COLO829 (cell line): ENCODE measurements at places on chromosomes 1 and 21.
A peak's percentile ranks its signal among the peaks of the same experiment; 100 is the strongest.

GRCh38 chr1:26016953-26017545, 4.5 kb upstream of the EXTL1 start:
- no peak for DNase-seq

- no peak for DNase-seq
These were observed 556 bp downstream of the S100A1 start for GRCh38 chr1:153628638-153629342.

DNA sequence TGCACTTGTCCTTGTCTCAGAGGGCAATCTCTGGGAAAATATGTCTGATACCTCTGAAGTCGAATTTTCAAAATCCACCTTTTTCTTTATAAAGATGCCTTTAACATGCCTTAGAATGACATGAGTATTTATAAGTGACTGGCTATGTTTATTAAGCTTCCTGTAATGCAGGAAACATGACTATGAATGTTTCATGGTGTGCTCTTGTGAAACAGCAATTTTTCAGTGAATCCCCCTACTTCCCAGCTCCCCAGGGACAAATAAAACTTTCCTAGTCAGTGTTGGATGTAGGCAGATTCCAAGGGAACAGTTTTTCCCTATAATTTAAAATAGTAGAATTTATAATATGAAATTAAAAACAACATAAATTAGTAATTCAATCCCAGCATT, 437.0 kb downstream of the LMO4 start:
- DNase-seq: peak; percentile 24

DNA sequence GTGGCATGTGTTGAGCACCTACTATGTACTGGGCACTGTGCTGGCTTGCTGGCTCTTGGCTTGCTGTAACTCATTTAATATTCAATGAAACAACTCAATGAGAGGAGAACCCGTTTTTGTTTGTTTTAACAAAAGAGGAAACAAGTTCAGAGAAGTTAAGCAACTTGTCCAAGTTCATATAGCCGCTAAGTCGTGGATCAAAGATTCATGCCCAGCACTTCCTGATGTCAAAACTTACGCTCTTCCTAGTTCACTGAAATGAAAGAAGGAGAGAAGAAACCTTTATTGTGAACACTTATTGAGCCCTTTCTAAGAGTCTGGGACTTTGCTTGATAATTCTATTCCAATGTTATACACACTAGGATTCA, 475.9 kb downstream of the PTPRU start:
- no peak for DNase-seq

GRCh38 chr1:201883786-201884185, 4.9 kb upstream of the SHISA4 start:
- DNase-seq: no peak

GRCh38 chr1:213104604-213105003, 53.6 kb downstream of the RPS6KC1 start:
- no peak for DNase-seq

GRCh38 chr1:175481126-175482070, 262.0 kb downstream of the TNR start:
- peak; percentile 58 for DNase-seq

DNA sequence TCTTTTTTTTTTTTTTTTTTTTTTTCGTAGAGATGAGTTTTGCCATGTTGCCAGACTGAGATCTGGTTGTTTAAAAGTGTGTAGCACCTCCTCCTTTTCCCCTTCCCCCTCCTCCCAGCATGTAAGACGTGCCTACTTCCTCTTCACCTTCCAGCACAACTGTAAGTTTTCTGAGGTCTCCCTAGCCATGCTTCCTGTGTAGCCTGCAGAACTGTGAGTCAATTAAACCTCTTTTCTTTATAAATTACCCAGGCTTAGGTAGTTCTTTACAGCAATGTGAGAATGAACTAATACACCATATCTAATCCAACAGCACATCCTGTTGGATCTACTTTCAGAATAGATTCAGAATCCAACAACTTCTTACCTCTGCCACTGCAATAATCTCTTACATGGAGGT, 111.1 kb downstream of the CLIC6 start:
- no peak for DNase-seq

GRCh38 chr1:93716941-93717368, 35.3 kb upstream of the BCAR3 start:
- DNase-seq: no peak

GRCh38 chr1:233514946-233515391, 98.9 kb upstream of the KCNK1 start:
- no peak for DNase-seq

- DNase-seq: no peak
These were observed 22.8 kb downstream of the ECE1 start for GRCh38 chr1:21267191-21268077.

DNA sequence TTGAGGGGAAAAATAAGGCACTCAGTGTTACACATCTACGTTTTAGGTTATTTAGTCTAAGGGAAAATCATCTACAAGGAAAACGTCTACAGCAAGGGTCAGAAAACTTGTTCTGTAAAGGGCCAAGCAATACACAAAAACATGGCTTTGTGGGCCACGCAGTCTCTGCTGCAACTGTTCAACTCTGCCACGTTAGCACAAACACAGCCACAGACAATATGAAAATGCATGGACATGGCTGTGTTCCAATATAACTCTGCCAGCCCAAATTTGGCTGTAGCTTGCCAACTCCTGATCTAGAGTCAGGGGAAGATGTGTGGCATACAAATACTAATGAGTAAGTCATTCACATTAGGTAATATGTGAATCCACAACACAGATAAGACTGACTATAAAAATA, 40.7 kb downstream of the COA6 start:
- DNase-seq: no peak

DNA sequence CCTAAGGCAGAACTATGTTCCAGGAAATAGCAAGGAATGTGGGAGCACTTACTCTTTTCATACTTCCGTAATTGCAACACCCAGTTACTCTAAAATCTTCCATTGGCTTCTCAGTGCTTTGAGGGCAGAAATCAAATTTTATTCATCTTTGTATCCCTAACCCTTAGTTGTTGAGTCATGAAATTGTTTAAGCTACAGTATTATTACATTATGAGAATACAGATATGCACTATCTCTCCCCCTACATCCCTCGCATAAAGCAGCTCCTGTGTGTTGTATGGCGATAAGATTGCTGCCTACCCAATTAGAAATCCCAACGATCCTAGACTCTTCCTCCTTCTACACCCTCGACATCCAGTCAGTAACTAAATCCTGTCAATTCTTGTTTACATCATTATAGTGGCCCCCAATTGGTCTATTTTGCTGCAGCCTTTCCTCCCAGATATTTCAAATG, 2.6 kb downstream of the AIDA start:
- DNase-seq: no peak
